ENCODE measurements at places on chromosomes 16 and 17.

DNA sequence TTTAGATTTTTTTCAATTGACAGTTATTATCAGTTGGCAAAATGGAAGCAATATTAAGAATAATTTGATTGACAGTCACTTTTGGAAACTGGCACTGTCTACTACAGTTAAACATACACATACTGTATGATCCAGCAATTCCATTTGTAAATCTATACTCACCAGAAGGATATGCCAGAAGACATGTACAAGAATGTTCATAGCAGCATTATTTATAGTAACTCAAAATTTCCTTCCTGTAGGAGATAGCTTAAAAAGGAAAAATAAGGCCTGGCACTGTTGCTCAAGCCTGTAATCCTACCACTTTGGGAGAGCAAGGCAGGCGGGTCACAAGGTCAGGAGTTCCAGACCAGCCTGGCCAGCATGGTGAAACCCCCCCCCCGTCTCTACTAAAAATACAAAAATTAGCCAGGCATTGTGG lies 89.3 kb downstream of the VMP1 start:
- no peak for DNase-seq

DNA sequence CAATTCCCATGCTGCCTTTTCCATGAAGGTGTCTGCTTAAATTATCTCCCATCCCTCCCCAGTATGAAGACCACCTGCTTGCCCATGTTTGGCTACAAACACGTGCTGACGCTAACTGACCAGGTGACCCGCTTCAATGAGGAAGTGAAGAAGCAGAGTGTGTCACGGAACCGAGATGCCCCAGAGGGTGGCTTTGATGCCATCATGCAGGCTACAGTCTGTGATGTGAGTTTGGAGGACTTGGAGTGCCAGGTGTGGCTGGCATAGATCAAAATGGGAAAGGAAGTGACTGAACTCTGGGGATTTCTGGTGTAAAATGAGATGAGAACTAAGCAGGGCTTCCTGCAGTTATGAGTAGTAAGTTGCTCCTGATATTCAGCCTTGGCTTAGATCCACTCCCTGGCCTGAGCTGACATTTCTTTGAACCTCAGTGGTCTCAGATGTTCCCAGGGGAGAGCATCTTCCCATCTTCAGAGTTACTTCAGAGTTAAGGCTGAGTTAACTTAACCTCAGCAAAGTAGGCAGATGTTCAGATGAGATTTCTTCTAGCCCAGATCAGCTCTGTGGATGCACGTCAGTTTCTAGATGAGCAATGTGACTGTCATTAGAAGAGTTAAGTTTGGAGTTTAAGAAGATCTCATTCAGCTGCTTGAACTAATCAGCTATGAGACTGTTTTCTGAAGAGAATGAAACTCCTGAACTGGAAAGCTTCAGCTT lies 32.7 kb downstream of the ITGB3 start:
- DNase-seq: no peak

DNA sequence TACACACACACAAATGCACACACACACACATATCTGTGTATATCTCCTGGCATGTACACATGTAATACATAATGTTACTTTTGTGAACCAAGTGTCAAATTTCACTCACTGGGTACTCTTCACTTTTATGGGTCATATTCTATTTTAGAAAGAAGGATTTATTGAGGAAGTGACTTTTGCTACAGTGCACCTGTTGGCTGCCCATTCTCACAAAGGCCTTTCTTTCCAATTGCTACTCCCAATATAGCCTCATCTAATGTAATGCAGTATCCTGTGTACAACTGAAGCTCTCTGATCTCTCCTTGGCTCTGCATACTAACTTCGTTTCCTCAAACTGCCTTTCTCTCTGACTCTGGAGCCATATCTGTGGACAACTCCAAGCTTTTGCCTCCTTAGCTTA lies 107.5 kb downstream of the ABCA8 start:
- DNase-seq: no peak

DNA sequence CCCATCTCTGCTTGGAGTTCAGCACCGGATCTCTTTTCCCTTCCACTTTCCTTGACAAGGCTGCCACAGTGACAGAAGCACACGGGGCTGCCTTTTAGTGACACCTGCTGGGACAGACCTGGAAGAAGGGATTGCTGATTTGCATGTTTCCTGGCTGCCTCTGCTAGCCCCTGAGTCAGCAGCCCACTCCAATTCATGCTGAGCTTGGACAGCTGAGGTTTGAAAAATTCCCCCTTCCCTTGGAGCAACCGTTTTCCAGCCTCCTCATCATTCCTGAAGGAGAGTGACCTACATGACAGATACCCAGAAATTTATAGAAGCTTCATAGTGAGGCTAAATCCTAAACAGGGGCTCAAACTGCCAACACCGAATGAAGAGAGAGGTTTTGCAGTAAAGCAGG lies 18.8 kb upstream of the RBL2 start:
- no peak for DNase-seq

DNA sequence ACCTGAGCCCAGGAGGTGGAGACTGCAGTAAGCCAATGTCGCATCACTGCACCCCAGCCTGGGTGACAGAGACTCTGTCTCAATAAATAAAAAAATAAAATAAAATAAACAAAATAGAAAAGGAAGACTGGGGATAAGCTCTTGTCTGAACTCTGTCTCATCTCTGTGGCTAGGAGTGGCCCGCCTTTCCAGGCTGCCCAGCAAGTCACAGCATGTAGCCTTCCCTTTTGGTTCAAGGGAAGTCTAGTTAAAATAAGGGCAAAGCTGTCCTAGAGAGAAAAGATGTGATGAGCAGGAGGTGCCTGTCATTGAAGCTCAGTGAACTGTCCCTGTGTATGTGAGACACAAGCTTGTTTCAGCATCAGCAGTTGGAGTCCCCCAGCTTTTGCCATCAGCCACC lies 2.7 kb upstream of the GFAP start:
- no peak for DNase-seq

DNA sequence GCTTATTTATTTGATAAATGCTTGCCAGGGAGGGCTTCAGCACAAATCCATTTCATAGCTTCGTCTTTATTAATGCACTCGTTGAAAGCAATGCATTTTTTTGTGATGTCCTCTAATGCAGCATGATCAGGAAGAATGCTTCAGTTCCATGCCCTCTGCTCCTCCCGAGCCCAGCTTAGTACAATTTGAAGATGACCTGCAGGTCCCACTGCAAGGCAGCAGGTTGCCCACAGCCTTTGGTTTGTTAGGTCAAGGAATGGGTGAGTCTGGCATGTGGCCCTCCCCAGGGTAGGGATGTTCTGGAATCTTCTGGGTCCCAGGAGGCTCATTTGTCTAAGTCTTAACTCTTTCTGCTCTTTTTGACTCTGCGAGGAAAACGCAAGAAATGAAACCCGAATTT lies 49.4 kb upstream of the MARCHF10 start:
- DNase-seq: no peak

DNA sequence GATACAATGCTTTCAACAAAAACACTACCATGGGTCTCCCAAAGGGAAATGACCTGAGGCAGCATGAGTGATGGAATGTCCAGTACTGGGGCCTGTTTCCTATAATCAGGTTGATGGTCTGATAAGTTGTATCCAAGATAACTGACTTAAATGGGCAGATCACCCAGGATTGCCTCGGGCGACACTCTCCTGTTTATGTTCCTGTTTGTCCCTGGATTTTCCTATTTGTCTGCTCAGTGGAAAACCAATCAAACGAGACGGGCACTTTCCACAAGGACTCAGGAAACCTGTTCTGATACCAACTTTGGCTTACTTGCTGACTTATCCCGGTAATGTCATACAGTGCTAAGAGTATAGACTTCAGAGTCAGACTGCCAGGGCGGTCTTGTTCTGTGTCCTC lies 27.4 kb downstream of the USP43 start:
- DNase-seq: no peak

- DNase-seq: no peak
These were observed 1972.6 kb downstream of the TP53TG3F start for GRCh38 chr16:35431829-35432663.

- DNase-seq: no peak
These were observed 107.2 kb upstream of the DYNLRB2 start for GRCh38 chr16:80433623-80434022.

GRCh38 chr16:83794860-83795554 lies 12.8 kb upstream of the HSBP1 start:
- DNase-seq: no peak

GRCh38 chr16:20849589-20850390 lies 43.5 kb downstream of the REXO5 start:
- peak; percentile 77 for DNase-seq

DNA sequence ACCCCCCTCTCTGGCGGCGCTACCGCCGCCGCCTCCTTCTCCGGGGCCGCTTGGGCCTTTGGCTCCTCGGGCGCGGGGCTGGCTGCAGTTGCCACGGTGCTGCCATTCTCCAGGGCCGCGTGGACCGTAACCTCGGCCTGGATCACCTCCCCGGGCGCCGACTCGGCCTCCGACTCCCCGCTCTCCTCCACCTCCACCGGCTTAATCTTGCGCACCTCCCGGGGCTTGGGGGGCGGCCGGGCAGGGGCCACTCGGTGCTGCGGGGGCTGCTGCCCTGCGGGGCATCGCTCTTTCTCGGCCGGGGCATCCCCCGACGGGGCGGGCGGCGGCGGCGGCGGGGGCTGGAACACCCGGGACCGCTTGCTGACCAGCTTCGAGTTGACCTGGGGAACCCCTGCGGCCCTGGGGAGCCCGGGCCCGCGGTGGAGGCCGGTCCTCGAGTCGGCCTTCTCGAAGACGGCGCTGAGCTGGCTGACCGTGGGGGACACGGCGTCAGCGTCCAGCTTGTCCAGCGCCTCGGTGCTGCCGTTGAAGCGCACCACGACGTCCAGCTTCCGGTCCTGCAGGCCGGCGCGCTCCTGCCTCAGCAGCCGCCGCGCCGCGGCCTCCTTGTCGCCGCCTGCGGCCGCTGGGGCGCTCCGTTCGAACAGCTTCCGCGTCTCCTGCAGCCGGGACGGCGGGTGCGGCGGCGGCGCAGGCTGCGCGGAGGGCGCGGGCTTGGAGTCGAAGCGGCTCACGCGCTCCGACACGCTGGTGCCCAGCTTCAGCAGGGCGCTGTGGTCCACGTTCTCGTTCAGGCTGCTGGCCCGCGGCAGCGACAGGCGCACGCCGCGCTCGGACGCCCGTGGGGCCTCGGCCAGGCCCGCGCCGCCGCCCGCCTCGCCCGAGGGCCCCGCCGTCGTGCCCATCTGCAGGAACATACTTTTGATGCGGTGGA lies 792 bp downstream of the PPP1R9B start:
- DNase-seq: peak; percentile 83

- DNase-seq: no peak
These were observed 80.7 kb downstream of the RAB11FIP4 start for GRCh38 chr17:31472137-31472536.

- DNase-seq: peak; percentile 57
These were observed 1.0 kb upstream of the TTYH2 start for GRCh38 chr17:74212209-74212912.

DNA sequence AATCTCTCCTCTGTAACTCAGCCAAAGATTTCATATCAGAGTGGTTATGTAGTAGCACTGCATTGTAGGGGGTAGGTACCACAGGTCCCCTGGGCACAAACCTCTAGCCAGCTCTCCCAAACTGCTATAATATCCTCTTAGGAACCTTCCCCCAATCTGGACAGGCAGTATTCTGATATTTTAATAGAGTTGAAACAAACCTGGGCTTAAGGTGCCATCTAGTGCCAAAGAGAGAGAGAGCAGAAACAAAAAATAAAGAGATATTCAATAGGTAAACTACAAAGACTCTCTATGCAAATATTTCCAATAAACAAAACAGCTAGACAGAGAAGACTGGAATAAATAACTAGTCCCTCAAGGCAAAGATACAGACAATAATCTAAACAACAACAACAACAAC lies 1070.0 kb downstream of the CDH11 start:
- no peak for DNase-seq

DNA sequence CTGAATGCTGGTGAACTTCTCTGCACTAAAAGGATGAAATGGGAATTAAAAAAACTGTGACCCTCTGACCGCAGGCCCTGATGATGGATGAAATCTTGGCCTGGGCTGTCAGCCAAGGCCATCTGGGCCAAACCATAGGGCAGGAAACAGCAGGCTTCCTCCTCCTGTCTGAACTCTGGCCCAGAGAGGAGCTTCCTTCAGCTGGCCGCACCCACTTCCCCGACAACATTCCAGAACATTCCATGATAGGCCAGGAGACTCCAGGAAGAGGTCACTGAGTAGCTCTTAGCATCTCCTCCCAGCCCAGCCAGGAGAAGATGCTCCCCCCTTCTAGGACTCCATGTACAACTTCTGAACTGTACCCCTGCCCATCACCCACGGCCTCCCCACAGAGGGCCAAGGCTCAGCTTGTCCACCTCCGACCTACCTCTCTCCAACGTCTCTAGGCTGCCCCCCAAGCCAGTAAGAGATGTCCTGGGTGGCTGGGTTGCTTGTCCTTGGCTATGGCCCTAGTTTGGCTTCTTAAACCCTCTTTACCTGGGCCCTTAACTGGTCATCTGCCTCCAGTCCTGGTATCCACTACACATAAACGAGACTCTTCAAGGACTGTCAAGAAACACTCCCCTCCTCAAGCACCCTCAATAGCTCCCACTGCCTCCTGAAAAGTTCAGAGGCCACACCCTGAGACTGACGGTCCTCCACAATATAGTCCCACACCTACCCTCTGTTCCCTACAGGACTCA lies 1.7 kb downstream of the RPH3AL start:
- peak; percentile 87 for DNase-seq

DNA sequence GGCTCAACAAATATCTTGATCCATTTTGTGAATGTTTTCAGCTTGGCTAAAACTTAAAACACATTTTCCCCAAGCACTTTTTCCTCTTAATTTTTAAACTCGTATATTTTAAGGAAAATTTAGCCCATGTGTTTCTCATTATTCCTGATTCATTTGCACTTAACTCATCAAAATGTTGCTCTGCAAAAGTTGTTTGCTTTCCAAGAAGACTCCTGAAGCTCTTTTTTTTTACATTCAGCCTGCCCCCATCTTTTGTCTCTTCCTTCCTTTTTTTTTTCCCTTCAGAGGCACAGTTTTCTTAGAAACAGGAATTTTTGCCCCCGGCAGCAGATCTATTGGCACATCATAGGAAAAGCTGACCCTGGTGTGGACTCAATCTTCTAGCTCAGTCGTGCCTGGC lies 155.0 kb upstream of the SALL1 start:
- DNase-seq: no peak

GRCh38 chr17:32962320-32962711 lies 29.3 kb upstream of the SPACA3 start:
- DNase-seq: no peak

DNA sequence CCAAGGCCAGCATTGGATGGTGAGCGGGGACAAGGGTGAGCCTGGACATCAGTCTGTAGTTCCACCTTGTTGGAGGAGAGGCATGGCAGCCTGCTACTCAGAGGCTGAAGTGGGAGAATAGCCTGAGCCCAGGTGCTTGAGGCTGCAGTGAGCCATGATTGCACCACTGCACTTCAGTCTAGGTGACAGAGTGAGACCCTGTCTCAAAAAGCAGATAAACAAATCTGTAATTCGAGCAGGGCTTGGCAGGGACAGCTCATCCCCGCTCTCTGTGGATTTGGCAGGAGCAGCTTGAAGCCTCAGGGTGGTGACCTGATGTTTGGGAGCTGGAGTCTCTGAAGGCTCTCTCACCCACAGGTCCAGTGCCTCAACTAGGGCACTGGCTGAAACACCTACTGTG lies 38.6 kb upstream of the ZCCHC14 start:
- no peak for DNase-seq

Measured in Right ventricle myocardium superior (tissue), 1 donor.